ENCODE measurements at places on chromosomes 13 and 19.

- DNase-seq = no peak
Measured at GRCh38 chr13:60331249-60332012, 65.6 kb upstream of the TDRD3 start.

DNA sequence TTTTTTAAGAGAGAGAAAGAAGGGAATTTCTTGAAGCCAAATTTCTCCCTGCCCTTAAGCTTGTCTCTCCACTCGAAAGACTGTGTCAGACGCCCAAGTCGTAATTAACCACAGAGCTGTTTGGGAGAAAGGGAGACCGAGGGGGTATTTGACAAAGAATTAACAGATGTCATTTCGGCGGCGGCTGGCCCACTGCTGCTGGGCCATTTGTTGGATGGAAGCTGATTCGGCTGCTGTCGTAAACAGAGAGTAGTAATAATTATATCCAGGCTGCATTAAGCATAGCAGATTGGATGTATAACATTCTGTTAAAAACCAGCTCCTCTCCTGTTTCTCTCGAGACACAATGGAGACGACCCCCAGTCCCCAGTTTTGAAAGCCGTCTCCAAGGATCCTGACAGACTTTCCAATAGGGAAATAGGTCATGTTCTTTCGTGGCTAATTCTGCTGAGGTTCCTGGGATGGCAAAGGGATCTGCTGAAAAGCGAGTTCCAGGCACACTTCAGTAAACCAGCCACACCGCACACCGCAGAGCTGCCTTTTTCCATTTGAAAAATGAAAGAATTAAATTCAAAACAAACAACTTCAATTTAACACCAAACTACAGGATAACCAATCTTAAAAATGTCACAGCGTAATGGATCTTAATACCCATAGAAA, 71.5 kb downstream of the KCTD15 start:
- no peak for DNase-seq

DNA sequence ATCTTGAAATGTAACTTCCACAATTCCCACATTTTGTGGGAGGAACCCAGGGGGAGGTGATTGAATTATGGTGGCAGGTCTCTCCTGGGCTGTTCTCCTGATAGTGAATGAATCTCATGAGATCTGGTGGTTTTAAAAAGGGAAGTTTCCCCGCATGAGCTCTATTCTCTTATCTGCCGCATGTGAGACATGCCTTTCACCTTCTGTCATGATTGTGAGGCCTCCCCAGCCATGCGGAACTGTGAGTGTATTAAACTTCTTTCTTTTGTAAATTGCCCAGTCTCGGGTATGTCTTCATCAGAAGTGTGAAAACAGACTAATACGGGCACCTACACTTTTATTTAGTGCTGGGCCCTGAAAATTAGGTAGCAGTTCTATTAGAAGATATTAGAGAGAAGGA, 45.8 kb downstream of the TNFSF13B start:
- no peak for DNase-seq

DNA sequence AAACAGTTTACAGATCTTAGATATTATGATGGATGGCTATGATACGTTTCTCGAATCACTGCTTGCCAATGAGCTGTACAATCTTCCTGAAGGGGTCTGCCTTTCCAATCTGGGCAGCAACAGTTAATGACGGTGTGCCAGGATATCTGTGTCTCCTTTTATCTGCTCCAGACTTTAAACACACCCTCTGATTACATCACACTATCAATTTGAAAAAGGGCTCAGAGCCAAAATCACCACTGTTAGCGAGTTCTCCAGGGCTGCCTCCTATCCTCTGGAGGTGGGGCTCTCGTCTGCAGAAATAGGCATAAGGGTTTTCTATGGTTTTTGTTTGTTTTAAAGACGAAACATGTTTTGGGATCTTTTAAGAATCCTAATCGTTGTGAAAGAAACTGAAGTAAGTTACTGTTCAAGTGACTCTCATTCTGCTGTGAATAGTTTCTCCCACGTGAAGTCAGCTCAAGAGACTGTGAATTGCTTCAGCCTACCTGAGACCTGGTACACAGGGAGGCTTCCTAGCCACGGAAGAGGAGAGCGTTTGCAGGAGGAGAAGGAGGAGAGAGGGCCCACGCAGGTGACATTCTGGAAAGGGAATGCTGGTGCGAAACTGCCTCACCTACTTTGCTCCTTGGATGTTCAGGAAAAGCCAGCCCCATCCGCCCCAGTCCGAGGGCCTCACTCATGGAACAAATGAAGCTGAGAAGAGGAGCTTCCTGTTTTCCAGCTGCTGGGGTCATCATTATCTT, 15.2 kb upstream of the GJA3 start:
- DNase-seq = no peak

GRCh38 chr13:50529154-50529882, 314.2 kb downstream of the DLEU7 start:
- DNase-seq = peak; percentile 74

DNA sequence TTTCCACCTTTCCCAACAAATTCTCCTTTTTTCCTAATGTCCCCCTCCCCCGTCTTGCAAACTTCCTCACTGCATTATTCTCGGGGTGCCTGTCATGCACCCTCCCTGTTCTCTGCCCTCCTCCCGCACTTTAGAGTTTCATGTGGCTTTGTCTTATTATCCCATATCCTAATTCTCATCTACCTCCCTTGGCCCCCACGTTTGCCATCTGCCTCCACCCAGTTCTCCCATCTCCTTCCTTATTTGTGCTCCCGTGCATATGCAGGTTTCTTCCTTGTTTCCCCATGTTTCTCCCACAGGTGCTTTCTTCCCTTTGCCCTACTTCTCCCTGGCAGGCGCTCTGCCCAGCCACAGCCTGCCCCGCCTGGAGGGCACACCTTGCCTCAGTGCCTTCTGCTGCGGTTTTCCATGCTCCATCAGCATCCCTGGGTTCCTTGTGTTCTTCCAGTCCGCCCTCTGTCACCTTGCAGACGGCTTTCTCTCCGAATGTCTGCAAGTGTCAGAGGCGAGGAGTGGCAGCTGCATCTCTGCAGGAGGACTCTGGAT, 1.5 kb downstream of the SPATA13 start:
- DNase-seq = no peak

DNA sequence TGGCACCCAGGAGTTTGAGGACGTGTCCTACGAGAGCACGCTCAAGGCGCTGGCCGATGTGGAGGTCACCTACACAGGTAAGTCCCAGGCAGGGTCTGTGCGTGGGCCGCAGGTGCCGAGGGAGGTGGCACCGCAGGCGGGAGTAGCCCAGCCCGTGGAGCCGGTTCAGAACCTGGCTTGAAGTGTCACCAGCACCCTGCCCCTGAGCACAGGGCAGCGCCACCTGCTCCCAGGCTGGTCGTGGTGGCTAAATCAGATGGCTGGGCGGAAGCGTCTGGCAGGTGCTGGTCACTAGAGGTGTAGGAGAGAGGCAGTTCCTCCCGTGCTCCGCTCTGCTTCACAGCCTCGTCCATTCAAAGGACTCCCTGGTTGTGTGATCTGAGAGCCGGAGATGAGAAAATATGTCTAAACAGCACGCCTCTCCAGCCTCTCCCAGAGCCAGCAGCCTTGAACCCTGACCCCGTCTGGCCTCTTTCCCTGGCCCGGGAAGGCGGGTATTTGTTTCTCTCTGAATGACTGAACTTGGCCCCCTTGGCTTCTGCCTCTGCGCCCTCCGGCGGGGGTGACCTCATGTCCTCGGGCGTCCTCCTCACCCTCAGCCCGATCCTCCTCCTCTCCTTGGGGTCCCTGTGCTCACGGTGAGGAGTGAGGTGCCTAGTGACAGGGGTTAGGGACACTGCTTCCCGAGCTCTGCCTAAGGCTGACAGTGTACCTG, 5.4 kb downstream of the THOP1 start:
- no peak for DNase-seq

- no peak for DNase-seq
Measured at GRCh38 chr13:34025746-34026145, 207.8 kb downstream of the RFC3 start.

GRCh38 chr13:23966691-23967615, 69.7 kb upstream of the C1QTNF9B start:
- DNase-seq = no peak

All from AG20443 (cell line).